ENCODE measurements at places on chromosomes 13 and 19.

GRCh38 chr13:106919133-106919532 lies 351.2 kb upstream of the ARGLU1 start:
- no peak for DNase-seq

DNA sequence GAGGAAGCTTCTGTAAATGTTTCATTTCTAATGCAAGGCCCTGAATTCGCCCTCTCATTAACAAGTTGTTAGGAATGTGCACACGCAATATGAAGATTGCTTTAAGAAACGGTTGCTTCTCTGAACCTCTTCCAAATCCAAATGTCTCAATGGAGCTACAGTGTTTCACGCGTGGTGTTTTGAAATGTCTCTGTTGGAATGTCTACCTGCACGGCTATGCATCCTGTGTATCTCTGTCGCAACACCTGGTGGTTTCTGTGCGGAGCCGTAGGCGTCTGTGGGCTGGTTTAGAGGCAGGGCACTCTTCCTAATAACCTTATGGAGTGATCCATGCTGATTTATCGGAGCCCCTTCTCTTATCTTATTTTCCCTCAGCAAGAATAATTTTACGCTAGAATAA lies 1584.2 kb upstream of the SLC10A2 start:
- no peak for DNase-seq

DNA sequence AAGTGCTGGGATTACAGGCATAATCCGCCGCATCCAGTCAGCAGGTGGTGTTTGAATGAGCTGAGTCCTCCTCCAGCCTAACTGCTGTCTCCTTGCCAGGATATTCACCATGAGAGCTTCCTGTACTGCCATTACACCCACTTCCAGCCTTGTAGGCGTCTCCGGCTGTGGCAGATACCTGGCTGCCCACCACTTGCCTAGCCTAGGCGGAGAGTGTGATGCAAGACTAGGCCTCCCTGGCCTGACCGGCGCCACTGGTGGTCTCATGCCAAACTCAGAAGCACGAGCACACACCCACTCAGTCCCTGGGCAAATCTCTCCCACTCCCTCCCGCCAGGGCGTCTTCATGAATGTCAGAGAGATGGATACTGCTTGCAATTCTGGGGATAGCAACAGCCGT lies 16.6 kb downstream of the IL12RB1 start:
- DNase-seq: no peak

- DNase-seq: peak; percentile 14
Measured at GRCh38 chr13:22915442-22916082, 265.2 kb upstream of the SGCG start.

DNA sequence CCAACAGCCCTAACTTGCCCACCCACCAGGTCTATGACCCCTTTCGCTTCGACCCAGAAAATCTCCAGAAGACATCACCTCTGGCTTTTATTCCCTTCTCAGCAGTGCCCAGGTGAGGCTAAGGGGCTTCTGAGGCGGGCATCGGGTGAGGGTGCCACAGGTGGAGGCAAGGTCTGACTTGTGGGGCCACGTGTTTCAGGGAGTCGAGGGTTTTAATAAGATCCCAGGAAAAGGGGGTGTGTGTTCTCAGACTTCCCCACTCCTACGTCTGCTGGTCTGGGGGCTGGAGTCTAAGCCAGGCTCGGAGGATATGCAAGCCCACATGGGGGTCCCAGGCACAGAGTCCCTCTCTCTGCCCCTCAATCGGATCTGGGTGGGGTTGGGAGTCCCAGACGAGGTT lies 30.9 kb upstream of the CYP4F8 start:
- no peak for DNase-seq

- DNase-seq: no peak
Measured at GRCh38 chr13:44919104-44919804, 70.0 kb downstream of the NUFIP1 start.

- DNase-seq: no peak
Measured at GRCh38 chr19:37564624-37565369, 29.8 kb downstream of the ZNF571 start.

DNA sequence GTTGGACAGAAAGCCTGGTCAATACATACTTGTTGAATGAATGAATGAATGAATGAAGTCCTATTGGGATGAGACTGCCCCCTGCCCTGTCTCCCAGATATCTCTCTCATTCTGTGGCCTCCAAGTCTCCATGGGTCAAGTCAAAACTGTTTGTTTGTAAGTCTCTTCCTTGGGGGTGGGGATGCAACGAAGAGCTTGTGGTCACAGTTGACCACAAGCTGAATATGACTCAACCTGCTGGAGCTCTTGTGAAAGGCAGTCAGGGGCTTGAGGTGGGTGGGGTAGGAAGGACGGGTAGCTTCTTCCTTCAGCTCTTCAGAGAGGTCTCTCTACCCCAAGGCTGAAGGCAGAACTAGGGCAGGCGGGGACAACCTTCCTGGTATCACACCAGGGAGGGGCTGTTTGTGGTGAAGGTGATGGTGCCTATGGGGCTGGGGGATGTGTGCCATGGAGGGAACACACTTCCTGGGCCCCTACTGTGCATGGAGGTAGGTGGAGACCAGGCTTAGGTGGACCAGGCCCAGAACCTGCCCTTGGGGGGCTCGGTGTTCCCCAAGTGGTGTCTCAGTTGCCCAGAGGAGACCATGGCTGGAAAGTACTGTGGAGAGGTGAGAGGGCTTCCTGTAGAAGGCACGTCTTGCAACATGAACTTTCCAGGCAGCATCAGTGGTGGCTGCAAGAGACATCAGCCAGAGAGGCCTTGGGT lies 8.0 kb downstream of the MYO1F start:
- DNase-seq: peak; percentile 16

GRCh38 chr13:98797456-98797855 lies 45.0 kb upstream of the SLC15A1 start:
- no peak for DNase-seq

- no peak for DNase-seq
Measured at GRCh38 chr13:21837841-21838551, 167.1 kb downstream of the FGF9 start.

GRCh38 chr13:24167666-24168391 lies 7.3 kb downstream of the SPATA13 start:
- DNase-seq: no peak

DNA sequence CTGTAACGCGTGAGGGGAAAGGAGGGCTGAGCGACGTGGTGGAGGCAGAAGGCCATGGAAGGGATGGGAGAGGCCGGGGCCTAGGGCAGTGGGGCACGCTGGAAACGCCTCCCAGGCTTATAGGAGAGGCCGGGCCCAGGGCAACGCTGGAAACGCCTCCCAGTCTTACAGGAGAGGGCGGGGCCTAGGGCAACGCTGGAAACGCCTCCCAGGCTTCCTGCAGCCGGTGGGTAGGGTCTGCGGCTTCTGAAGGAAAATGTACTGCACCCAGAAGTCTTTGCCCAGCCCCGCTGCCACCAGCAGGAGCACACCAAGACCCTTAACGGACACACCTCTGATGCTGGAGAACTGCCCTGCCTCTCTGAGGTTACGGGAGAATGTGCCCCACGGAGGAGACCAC lies 9.1 kb downstream of the CACTIN start:
- no peak for DNase-seq

DNA sequence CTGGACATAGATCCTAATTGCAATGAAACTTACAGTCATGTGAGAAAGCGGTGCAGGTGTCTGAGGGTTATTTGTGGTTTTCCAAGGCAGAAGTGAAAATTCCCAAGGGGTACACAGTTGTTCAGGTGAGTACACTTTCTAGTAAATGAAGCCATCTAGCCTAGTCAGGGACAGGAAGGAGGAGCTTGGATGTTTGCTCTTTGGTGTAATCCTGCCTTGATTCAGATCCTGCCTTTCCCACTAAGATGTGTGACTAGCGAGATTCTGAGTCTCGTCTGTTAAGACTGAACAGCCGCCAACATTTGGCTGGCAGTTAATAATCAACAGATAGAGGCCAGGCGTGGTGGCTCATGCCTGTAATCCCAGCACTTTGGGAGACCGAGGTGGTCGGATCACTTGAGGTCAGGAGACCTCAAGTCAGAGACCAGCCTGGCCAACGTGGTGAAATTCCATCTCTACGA lies 2.5 kb downstream of the RPS9 start:
- no peak for DNase-seq

DNA sequence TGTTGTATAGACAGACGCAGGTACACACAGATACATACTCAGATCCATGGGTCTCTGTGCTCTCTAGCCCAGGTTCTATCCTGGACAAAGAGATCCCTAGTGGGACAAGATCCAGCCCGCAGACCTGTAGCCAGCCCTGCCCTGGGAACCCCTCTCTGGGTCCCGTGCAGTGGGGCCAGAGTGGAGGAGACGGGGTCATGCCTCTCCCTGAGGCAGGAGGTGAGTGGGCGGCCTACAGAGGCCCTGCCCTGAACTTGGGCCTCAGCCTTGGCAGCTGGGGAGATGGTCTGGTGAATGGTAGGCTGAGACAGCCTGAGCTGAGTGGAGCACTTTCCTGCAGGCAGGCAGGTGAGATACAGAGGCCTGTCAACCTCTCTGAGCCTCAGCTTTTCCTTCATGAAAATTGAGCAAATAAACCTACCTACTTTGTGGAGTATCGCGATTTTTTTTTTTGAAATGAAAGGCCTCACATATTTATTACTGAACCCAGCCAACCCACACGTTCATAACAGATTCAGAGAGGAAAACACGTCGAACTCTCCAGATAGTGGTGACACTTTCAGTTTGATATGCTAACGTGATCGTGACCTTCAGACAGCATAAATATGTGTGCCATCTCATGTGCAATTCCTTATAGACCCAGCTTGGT lies 3.4 kb upstream of the JUND start:
- DNase-seq: no peak

DNA sequence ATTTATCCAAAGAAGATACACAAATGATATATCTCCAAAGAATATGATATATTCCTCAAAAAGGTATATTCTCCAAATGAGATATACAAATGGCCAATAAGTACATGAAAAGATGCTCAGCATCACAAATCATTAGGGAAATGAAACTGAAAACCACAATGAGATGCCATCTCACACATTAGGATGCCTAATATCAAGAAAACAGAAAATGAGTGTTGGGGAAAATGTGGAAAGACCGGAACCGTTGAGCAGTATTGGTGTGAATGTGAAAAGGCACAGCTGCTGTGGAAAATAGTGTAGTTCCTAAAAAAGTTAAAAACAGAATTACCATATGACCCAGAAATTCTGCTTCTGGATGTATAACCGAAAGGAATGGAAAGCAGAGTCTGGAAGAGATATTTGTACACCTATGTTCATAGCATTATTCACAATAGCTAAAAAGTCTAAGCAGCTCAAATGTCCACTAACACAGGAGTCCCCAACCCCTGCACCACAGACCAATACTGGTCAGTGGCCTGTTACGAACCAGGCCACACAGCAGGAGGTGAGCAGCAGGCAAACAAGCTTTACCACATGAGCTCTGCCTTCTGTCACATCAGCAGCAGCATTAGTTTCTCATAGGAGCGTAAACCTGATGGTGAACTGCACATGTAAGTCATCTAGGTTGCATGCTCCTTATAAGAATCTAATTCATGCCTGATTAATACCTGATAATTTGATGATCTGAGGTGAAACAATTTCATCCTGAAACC lies 291.9 kb downstream of the PCDH20 start:
- no peak for DNase-seq

DNA sequence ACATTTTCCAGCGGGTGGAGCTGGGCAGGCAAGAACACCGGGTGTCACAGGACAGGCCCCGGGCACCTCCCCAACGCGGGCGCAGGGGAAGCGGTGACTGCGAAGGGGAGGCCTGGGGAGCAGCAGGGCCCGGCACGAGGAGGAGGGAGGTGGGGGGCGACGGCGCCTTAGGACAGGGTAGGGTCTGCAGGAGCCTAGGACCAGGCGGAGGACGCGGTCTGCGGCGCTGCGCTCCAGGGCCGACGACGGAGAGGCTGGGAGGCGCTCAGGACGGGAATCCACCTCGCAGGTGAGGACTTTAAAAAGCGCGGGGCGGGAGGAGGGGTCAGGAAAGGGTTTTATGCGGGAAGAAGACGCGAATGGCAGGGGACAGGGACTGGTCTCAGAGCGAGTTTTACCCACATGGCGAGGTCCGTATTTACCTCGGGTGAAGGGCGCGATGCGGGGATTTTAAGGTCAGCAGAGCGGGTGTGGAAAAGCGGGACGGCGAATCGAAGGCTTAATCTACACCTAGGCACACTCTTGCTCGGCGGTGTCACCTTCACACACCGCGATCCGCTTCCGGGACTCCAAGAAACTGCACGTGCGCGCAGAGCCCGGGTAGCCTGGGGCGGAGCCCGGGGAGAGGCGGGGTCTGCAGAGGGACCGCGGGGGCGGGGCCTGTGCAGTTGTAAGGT lies 13.5 kb downstream of the ERVV-2 start:
- peak; percentile 16 for DNase-seq

DNA sequence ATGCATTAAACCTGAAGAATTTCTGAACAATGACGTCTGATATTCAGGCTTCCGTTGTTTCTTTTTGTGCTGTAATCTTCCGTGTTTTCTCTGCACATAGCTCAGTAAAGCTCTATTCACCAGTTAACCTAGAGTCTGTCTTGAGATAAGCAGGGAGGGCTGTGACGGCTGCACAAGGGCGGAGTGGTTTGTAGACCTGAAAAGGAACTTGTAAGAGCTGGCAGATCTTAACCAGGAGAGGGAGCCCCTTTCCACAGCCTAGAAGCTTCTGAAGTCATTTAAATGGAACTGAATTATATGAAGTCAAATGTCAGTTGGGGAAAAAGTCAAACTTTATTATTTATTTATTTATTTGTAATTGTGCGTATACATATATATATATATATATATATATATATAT lies 27.5 kb downstream of the DPRX start:
- DNase-seq: no peak

- no peak for DNase-seq
Measured at GRCh38 chr19:10013834-10014618, 743 bp downstream of the RDH8 start.

GRCh38 chr13:106133025-106133424 lies 402.4 kb downstream of the EFNB2 start:
- no peak for DNase-seq

GRCh38 chr19:45643927-45644771 lies 5.0 kb upstream of the EML2 start:
- DNase-seq: no peak

Measured in C1 segment of cervical spinal cord (tissue), 14 donors.